ENCODE measurements at places on chromosomes 2 and 18.

DNA sequence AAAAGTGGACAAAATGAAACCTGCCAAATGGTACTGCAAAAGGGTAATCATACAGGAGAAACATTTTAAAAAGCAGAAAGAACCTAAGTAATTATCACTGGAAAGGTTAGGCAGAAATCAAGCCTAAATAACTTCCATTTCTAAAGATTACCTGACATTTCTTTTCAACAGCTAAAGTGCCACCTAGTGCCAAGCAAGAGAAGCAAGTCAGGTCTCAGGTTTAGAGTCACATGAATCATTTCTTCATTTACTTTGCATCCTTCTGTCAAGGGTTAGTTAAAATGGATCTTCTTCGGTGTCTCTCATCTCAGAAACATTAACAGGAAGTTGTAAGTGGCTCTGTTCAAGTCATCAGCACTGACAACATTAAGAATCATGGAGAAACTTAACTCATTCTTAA is 90.3 kb downstream of the AKAIN1 start:
- no peak for DNase-seq

DNA sequence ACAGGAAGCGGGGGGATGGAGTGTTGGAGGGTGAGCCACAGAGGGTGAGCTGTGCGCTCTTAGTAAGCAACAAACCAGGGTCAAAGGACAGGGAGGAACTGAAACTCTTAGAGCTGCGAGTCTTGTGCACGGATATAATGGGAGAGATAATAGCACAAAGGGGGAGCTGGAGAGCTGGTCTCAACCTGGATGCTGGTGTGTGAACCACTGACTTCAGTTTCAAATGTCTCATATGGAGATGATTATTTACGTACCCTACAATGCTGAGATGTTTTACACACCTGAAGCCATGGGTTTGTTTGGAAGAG is 35.9 kb downstream of the PTGR3 start:
- DNase-seq, result no peak

DNA sequence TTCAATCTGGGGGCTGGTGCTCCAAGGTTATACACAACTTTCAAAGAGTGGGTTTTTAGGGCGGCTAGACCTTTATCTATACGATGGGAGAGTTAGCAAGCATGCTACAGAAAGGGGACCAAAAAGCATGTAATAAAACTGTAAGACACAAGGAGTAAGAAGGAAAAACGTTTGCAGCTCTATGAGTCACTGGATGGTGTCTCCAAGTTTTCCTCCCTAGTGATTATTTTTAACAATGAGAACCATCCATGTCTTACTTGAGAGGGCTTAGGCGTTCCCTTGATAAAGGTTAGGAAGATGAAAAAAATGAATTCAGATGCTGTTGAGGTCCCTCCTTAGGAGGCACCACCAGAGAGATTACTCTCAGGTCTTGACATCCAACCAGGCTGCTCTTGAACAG is 75.9 kb downstream of the HRH4 start:
- no peak for DNase-seq

DNA sequence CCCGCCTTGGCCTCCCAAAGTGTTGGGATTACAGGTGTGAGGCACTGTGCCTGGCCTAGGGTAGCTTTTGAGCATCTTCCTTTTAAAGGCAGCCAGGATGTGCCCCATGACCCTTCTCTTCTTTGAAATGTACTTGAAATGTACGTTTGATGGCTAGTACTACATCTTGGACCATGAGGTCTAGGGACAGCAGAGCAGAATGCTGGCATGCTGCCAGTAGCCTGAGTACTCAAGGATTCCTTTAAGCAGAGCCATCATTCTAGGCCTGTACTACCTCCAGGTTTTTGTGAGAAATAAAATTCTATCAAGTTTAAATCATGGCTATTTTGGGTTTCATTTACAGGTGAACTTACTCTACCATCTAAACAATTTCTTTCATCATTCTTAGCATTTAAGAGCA is 2.9 kb upstream of the EML6 start:
- DNase-seq, result no peak

DNA sequence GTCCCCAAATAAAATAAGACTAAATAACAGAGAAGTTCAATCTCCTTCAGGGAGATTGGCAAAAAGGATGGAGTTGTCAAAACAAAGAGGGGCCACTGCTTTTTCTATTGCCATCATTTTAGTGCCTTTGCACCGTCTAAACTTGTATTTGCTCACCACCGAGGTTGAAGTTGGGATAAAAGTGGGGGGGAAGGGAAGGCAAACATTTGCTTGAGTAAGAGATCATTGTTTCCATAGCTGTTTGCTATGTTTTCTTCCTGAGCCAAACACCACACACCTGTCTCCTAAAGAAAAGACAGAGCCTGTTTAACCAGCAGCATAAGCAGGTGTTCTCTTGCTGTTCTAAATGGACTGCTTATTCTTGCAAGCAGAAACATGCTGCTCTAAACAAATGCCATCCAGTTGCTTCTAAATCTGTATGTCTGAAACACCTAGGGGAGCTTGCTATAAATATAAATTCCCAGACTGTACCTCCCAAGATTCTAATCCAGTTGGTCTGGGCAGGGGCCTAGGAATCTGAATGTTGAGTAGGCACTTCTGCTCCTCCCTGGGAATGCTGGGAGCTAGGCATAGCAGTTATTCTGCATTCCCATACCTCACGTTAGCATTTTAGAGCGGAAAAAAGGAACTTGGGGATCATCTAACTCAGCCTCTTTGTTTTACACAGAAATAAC is 179.4 kb upstream of the ARL4C start:
- DNase-seq, result no peak

- DNase-seq, result no peak
These were observed 24.3 kb upstream of the VIT start for GRCh38 chr2:36672199-36672598.

DNA sequence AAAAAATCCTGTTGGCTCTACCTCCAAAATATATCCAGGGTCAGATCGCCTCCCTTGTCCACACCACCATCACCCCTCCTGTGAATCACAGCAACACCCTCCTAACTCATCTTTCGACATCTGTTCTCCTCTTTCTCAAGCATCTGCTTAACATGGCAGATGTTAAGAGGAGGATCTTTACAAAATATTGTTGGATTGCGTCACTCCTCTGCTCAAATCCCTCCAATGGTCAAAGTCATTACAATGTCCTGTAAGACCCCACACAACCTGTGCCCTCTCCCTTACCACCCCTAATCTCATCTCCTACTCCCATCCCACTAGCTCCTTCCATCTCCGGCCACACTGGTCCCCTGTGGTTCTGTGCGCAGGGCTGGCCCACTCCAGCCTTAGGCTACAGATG is 36.8 kb upstream of the GBX2 start:
- no peak for DNase-seq

DNA sequence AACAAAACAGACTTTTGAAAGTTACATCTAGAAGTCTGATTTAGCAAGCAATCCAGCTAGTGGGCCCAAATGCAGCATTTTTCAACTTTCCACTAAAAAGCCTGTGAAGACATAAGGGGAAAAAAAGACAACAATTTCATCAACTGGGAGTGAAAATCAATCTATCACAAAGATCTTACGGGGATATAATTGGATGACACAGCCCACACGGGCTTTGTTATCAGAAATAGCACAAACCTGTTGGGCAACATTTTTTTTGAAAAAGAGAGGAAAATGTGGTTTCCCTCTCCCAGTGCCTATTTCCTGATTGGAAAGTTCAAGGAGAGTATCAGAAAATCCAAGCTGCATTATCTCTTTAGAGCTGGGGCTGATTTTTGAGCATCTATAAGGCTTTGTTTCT is 132.7 kb downstream of the EVA1A start:
- DNase-seq, result no peak

DNA sequence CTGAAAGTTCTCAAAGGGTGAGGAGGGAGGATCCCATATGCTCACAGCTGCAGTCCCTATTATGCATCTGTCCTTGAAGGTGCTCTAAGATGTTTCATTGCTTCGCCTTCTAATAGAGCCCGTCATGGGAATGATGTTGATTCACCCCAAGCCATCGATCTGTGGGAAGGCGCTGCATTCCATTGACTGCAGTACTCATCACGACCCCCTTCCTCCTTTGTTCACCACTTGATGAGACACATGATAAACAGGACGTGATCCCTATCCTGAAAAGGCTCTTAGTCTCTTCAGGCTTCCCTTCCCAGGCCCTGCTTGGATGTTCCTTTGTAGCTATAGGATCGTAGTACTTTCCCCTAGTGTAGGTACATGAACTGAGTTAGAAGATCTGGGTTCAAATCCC is 181.8 kb downstream of the AGPS start:
- no peak for DNase-seq

GRCh38 chr2:237664151-237664550 is 36.8 kb downstream of the LRRFIP1 start:
- no peak for DNase-seq

DNA sequence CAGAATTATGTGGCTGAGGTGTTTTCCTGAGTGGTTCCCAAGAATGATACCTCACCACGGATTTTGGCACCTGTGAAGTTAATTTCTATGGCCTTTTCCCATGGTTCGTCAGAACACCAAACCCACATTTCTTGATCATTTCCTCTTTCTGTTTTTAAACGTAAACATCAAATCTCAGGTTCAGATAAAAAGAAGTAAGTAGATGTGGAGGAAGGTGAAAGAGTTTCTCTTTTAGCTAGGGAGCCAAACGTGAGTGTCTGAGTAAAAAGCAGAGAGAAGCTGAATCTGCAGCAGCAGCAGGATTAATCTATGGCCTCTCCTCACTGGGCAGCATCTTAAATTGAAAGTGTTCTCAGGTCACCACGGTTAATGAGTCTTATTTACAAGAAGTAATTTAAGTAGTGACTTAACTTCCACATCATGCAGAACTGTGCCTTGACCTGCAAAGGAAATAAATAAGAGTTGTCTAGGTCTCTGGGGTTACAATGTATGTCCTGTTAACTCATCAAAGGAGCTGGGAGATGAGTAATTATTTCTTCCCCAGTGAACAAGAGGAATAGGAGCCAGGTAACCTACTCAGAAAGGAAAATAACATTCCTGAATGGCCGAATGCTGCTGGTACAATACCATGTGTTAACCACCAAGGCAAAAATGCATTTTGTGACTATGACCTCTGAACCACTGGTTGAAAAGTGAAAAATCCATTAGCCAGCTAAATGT is 139.6 kb upstream of the NETO1 start:
- no peak for DNase-seq

Measured in esophagus squamous epithelium (tissue), 5 donors.